ENCODE measurements at places on chromosomes 1 and 21.

DNA sequence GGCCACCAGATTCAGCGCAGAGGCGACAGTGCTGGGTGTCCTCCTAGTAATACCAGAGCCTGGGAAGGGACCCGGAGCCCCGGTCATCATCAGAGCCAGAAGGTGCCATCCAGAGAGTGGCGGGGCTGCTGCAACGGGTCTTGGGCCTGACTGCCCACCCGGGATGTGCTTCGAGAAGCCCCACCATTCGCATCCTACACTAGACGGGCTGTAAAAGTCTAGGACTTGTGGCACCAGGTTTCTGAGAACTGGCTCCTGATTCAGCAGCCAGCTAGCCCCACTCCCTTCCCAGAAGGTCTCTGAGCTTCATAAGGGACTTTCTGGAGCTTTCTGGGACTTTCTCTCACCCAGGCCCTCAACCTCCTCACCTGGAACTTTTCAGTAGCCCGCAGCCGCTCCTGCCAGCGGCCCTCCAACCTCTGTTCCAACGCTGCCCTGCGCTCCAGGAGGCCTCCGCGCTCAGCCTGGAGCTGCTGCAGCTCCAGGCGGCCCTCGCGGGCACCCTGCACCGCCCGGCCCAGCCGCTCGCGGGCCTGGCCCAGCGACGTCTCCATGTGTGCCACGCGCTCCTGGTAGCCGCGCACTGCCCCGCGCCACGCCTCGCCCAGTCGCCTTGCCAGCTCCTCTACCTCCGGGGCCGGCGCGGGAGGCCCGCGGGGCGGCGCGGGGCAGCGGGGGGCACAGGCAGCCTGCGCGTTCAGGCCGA, 940 bp downstream of the NES start:
- no peak for DNase-seq

GRCh38 chr1:230328342-230329015, 97.7 kb downstream of the PGBD5 start:
- DNase-seq = no peak

GRCh38 chr1:25126562-25126961, 105.7 kb downstream of the SYF2 start:
- no peak for DNase-seq

DNA sequence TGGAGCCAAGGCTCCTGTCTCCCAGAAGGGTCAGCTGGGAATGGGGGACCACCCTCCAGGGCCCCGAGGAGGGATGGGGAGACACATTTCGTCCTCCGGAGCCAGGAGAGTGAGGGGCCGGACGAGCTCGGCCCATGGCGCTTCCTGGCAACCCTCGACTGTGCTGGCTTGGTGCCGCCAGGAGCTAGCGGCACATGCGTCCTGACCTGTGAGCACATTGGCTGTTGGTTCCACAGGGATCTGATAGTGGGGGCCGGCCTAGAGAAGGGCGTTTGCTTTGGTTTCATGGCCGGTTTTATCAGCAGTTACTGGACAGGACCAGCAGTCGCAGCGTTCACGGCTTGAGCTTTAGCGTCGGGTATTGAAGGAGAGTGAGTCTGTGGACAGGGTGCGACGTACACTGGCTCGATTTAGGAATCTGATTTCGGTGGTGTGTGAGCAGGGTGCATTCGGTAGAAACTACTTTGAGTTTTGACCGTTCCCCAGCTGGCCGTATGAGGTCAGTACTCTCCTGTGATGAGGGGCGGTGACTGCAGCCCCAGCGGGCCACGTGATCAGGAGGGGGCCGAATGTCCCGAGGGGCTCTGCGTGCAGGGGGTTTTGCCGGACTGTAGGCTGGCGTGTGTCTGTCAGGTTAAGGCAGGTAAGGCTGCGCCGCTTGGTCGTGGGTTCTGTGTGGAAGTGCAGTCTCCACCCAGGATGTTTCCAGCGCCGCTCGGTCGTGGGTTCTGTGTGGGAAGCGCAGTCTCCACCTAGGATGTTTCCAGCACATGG, 18.7 kb downstream of the FAAP20 start:
- DNase-seq = no peak

GRCh38 chr1:161069731-161070270, at the start of gene ARHGAP30:
Gene ARHGAP30 (minus strand): TSS chr1:161069891. CDS start chr1:161069624, 267 bp downstream.
- DNase-seq = peak; percentile 69

- no peak for DNase-seq
Measured at GRCh38 chr1:3998086-3998485, 98.0 kb upstream of the C1orf174 start.

DNA sequence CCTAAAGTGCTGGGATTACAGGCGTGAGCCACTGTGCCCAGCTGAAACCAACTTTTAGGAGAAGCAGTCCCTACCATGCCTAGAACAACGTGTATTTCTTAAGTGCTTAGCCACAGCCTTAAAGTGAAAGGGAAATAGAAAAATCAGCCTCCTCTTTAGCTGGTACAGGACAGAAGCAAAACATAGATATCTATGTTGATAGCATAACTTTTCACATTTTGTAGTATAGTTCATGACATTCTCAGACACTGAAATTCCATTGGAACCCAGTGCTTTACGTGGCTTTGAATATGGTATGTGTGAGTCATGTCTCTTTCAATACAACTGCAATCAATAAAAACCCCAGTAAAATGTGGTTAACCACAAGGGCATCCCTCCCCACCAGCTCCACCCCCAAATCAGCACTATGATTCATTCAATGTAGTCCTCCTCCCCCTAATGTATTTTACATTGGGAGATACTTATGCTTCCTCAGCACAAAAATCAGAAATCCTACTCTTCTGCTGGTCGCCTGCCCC, 32.1 kb downstream of the TGFB2 start:
- peak; percentile 47 for DNase-seq

DNA sequence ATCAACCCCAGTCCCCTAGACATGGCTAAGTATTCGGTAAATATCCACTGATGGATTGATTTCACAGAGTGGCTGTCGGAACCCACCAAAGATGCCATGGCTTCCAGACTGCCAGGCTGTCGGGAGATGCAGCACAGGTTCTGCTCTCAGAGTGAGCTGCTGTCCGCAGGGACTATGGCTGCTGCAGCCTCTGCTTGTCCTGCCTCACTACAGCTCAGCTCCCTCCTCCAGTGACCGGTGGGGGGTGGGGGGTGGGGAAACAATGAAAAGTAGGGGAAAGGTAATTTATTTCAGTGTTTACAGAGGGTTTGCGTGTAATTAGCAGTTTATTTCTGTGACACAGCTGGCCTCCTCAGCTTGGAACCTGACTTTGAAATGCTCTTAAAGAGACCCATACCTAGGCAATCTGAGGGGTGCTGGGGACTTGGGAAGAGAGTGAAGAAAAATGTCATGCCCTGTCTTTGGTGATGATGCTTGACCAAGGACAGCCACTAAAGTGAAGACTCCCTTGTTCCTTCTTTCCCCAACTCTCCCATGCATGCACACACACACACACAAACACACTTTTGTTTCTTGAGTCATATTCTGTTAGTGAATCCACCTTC, 109.0 kb downstream of the CACNA1E start:
- no peak for DNase-seq

GRCh38 chr1:66624412-66625060, 90.6 kb downstream of the SGIP1 start:
- no peak for DNase-seq

GRCh38 chr1:88708011-88708410, 23.9 kb downstream of the PKN2 start:
- no peak for DNase-seq

DNA sequence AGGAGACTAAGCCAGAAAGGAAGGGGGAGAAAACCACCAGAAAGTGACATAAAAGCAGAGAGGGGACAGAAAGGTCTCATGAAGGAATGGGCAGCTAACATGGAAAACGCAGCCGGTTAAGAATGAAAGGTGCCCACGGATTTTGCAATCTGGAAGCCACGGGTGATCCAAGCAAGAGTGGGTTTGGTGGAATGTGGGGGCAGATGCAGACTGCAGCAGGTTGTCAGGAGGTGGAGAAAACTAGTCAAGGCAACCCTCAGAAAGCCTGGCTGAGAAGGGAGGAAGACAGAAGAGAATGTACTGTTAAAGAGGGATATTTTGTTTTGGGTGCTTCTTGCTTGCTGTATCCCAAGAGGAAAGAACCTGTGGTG, 12.6 kb upstream of the SMIM12 start:
- DNase-seq = no peak

- no peak for DNase-seq
Measured at GRCh38 chr1:70041317-70042045, 163.9 kb downstream of the LRRC40 start.

DNA sequence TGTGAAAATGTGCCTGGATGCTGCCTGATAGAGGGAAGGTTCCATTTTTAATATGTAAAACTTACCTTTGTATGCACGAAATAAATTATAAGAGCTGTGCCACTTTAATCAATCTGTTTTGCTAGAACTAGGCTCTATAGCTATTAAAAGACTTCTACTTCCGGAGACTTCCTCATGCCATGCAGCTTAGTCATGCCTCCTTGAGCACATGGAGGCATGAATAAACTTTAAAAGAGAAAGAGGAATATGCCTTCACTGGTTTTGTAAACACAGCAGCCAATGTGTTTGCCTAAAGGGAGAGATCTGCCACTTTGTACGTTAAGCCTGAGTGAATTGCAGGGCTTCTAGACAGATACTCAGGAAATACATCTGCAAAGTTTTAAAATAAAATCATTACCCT, 604.6 kb downstream of the LRRIQ3 start:
- DNase-seq = no peak

GRCh38 chr1:152348447-152348846, 11.4 kb downstream of the FLG2 start:
- no peak for DNase-seq

- DNase-seq = no peak
Measured at GRCh38 chr1:194369622-194370021, 1183.2 kb upstream of the B3GALT2 start.

- no peak for DNase-seq
Measured at GRCh38 chr1:185166106-185166505, 9.1 kb downstream of the SWT1 start.

GRCh38 chr1:235950318-235950717, 83.6 kb upstream of the LYST start:
- no peak for DNase-seq

GRCh38 chr1:152899027-152899426, 9.3 kb upstream of the IVL start:
- DNase-seq = no peak

- no peak for DNase-seq
Measured at GRCh38 chr1:219415433-219415832, 197.5 kb downstream of the ZC3H11B start.

Data from stimulated activated CD4-positive, alpha-beta T cell treated with anti-CD3 and anti-CD28 coated beads, Interleukin-4, amount 100 ng/mL, for 48 hours (primary cell).